ENCODE measurements at places on chromosomes 11 and 22.

- peak; percentile 40 for DNase-seq
Measured at GRCh38 chr22:19143967-19144400, 467 bp downstream of the ESS2 start.

DNA sequence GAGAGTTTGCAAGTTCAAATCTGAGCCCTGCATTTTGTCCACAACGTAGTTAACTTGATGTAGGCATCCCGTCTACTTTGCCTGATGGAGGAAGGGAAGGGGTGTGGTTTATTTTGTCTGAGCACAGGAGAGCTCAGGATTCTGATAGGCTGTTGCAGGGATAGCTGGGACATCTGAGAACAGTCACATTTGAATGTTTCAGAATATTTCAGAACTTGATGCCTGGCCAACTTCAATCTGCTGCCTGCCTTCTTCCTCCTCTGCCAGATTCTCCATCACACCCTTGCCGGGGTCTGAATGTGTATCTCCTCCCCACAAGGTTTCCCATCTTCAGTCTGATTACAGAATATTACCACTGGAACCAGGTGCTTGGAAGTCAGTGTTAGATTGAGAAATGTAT lies 51.6 kb downstream of the NTM start:
- no peak for DNase-seq

DNA sequence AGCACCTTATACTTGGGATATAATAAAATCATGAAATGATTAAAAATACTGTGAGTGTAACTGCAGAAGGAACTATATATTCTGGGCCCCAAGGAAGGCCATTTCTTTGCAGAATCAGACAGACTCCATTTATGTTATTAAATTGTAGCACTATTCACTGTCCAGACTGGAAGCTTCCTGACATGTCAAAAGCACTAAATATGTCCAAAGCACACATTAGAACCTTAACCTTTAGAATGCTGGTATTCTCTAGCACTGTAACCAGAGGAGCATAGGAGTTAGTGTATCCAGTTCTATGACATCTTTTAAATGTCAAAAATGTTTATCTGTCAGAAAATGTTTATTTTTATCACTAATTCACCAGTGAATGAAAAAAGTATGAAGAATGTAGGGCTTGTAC lies 246.9 kb downstream of the CADM1 start:
- DNase-seq = no peak

- DNase-seq = no peak
Measured at GRCh38 chr11:3020011-3020410, 27.9 kb upstream of the NAP1L4 start.

- peak; percentile 46 for DNase-seq
Measured at GRCh38 chr22:27885977-27886842, 32.8 kb downstream of the PITPNB start.

DNA sequence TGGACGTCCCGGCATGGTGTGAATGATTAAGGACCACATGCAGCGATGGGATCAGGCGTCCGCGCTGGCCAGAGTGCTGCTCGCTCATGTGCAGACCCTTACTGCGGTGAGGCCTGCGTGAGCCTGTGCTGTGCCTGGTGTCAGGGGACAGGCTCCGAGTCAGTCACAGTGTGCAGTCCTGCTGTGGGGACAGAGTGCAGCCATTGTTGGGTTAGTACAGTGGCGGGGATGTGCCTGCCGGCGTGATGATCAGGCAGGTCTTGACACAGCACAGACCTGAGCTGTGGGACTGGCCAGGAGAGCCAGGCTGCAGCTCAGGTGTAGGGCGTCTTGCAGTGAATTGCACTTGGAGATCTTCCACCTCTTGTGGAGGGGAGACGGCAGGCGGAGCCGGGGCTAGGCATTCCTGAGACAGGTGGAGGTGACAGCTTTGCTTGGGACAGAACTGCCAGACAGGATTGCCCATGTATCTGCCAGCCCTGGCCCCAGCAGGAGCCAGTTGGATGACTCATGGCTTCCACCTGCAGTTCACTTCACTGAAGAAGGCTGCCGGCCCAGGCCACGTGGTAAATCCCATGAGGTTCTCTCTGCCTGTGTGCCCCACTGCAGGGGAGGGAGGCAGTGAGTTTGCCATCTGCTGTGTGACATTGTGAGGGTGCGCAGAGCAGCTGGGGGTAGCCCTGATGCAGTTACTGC lies 17.3 kb downstream of the TRMU start:
- no peak for DNase-seq

GRCh38 chr11:111269146-111269868 lies 23.8 kb downstream of the POU2AF2 start:
- no peak for DNase-seq

DNA sequence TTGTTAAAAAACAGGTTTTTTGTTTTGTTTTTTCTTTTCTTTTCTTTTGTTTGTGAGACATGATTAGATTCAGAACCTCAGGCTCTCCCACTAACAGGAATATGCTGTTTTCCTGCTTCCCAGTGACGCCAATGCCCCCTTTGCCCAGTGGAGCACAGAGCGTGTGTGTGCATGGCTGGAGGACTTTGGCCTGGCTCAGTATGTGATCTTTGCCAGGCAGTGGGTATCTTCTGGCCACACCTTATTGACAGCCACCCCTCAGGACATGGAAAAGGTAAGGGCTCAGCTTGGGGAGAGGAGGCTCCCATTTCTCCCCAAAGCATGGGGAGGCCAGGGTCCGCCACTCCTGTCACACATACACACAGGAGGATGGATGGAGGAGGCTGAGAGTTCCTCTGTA lies 25.0 kb downstream of the CYB5R2 start:
- no peak for DNase-seq

GRCh38 chr11:47791774-47792430 lies 24.8 kb upstream of the FNBP4 start:
- DNase-seq = no peak

- DNase-seq = no peak
Measured at GRCh38 chr11:27820249-27820648, 120.0 kb upstream of the BDNF start.

- no peak for DNase-seq
Measured at GRCh38 chr11:95429376-95429907, 198.4 kb upstream of the SESN3 start.

GRCh38 chr11:44784436-44784760 lies 57.6 kb downstream of the TSPAN18 start:
- no peak for DNase-seq

GRCh38 chr22:50192436-50193204 lies 6.9 kb downstream of the TRABD start:
- DNase-seq = no peak

- DNase-seq = no peak
Measured at GRCh38 chr22:20563466-20563906, 56.1 kb downstream of the MED15 start.

- no peak for DNase-seq
Measured at GRCh38 chr22:44680058-44680457, 21.9 kb upstream of the PRR5 start.

GRCh38 chr11:57475191-57475590 lies 14.9 kb downstream of the RTN4RL2 start:
- DNase-seq = no peak

DNA sequence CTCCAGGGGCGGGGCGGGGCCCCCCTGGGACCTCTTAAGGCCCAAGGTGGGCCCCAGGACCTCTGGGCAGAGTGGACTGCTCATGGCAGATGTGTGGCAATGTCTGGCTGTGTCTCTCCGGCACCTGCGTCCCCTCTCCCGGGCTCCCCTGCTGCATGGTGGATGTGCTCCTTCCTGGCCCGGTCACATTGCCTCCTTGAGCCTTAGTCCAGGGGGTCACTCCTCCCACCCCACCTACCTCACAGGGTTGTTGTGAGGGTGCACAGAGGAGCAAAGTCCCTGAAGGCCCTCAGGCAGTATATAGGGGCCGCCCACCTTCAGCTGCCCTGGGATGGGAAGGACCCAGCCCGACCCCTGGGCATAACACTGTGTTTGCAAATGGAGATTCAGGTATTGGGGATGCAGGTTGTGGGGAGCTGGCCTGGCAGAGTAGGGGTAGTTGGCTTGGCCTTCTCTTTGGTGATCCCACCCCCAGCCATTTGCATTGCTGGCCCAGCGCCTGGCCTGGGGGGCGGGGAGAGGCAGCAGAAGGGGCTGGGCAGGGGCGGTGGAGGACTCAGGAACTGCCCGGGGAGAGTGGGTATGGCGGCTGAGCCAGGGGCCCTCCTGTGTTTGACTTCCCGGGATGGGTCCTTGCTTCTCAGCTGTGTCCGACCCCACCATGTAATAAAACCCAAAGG lies 11.3 kb downstream of the KCTD17 start:
- no peak for DNase-seq

DNA sequence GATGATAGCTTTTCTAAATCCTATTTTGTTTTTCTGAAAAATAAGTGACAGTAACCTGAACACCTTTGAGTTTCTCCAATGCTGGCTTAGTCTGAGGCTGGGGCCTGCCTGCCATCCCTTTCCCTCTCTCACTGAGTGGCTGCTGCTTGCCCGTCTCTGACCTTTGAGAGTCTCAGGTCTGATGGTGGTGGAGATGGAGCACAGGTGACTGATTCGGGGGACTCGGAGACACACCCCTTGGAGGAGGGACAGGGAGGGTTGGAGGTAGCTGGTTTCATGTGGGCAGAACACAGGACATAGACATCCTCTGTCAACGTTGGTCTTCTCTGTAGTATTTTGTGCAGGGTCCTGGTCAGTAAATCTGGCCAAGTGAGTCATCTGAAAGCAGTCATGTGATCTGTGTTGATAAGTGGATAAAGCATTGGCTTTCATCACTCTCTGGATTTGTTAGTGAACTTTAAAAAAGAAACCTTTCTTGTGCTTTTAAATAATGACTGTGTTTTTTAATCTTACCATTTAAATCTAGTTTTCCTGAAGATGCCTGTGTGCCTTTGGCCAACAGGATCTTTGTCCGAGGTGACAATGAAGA lies 47.1 kb upstream of the CLDN5 start:
- DNase-seq = no peak

- DNase-seq = no peak
Measured at GRCh38 chr22:22870577-22871404, 16.8 kb upstream of the IGLL5 start.

DNA sequence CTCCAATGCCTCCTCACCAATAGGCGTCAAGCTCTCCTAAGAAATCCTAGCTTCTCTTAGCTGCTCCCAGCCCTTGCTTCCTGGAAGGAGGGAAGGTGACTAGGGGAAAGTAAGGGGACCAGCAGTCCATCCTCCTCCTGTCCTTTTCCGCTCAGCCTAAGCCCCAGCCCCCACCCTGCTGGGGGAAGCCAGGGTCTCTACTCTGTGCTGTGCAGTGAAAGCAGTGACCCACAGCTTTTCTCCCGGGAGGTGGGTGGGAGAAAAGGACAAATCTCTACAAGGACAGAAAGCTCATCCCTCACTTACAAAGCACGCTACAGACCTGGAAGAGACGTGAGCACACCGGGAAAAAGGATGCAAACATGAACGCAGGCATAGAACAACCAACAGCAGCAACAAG lies 30.9 kb upstream of the PHLDA2 start:
- DNase-seq = no peak

DNA sequence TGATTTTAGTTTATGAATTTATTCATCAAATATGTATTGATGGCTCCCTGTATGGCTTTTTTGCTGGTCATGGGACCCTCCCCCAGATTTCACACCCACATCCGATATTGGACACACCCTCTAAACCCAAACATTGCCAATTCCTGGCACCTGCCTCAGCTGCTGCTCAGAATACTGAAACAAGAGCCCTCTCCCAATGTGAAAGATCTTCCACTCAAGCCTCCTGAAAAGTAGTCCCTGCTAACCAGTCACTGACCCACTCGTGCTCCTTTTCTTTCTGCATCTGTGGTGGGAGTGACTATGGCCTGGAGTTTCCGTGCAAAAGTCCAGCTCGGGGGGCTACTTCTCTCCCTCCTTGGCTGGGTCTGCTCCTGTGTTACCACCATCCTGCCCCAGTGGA lies at the start of gene CLDN25:
Gene CLDN25, plus strand, starts transcription at position 301 of the 400 bp plus-strand sequence. Its CDS starts 0 bp downstream, at position 301.
- no peak for DNase-seq

DNA sequence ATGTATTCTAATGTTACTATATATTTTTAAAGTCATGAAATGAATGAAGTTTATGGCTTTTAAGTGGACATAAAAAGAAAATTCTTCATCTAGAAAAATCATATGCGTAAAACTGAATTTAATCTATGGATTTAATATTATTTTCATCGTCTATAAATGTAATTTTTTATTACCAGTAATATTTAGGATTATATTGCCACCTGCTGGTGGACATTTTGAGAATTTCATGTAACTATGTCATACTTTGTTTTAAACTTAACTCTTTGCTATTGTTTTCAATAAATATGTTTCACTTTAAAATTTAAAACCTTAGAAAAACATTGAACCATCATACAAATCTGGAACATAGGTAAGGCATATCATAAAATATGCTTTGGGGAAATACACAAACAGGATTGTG lies 66.5 kb upstream of the CEP126 start:
- DNase-seq = no peak

- no peak for DNase-seq
Measured at GRCh38 chr22:41598891-41599635, 9.4 kb upstream of the PMM1 start.

- DNase-seq = no peak
Measured at GRCh38 chr11:533586-534395, 1.6 kb downstream of the HRAS start.

DNA sequence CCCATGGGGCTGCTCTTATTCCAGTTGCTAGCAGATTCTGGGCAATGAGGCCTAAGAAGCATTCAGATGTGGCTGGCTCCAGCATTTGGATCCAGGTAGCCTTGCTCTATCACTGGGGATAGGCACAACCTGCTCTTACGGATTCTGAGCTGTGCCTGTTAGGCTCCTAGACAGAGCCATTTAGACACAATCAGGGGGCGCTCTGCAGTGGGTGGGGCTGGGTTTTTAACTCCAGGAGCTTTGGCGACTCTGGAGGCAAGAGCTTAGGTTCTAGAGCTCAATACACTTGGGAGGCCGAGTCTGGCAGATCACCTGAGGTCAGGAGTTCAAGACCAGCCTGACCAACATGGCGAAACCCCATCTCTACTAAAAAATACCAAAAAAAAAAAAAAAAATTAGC lies 32.0 kb downstream of the KCNC1 start:
- DNase-seq = no peak

GRCh38 chr22:27726331-27726685 lies 75.2 kb downstream of the MN1 start:
- no peak for DNase-seq

- DNase-seq = no peak
Measured at GRCh38 chr11:22199243-22199642, 6.4 kb downstream of the ANO5 start.

GRCh38 chr22:49052023-49052538 lies 775.6 kb downstream of the BRD1 start:
- DNase-seq = peak; percentile 41

GRCh38 chr22:44393066-44393465 lies 80.3 kb upstream of the SHISAL1 start:
- no peak for DNase-seq

DNA sequence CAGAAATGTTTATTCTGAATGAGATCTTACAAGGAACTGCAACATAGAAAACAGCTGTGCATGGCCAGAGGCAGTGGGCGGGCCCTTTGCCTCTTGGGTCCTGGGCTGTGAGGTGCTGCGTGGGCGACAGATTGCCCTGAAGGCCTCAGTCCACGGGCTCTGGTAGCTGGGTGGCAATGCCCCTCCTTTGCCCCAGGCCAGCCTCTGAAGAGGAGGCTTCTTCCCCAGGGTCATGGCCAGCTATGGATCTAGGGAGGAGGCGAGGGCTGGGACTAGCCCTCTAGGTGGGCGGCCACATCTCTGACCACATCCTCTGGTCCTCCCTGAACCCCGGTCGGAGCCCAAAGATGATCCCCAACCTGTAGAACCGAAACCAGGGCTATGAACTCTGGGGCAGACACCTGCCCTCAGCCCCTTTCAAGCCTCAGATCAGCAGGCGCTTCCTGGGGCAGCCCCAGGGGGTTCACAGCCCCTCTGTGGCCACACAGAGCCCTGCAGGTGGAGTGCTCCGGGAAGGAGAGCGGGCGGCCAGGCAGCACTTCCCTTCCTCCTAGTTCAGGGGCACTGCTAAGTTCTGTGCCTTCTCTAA lies 6.6 kb upstream of the CDC42BPG start:
- DNase-seq = no peak

Measured in stimulated activated CD4-positive, alpha-beta T cell treated with anti-CD3 and anti-CD28 coated beads, Interleukin-2, amount 100 ng/mL, for 24 hours (primary cell).